ENCODE measurements at places on chromosomes 7 and 10.

- DNase-seq = no peak
Observed at GRCh38 chr7:156753229-156753560, 112.6 kb downstream of the RNF32 start.

DNA sequence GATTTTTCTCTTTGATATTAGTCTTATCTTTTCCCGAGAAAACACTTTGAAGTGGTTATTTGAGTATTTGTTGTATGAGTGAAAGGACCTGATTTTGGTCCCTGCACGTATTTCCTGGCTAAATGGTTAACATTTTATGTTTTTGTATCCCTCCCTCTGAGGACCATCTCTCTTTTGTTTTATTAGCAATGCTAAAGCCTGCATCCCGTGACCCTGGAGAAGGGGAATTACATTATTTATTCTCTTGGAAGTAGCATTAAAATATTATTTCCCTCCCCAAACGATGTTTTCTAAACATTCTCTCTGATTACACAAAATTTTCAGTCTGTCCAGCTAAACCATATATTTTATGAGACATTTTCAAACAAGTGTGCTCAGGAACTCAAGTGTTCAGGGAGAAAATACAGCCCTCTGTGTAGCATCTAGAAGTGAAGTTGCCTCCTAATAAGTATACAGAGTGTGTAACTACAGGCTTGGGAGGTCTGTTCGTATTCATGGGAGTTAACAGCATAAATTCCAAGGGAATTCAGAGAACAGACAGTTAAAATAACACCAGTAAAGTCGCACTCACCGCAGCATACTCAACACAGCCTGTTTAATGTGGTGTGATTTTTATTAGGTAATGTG, 163.8 kb upstream of the NPVF start:
- no peak for DNase-seq

- DNase-seq = no peak
Observed at GRCh38 chr10:2891073-2891769, 176.1 kb upstream of the PFKP start.

GRCh38 chr10:74293686-74294371, 142.8 kb downstream of the ADK start:
- DNase-seq = no peak

GRCh38 chr7:2732388-2732787, 44.4 kb downstream of the AMZ1 start:
- DNase-seq = no peak

DNA sequence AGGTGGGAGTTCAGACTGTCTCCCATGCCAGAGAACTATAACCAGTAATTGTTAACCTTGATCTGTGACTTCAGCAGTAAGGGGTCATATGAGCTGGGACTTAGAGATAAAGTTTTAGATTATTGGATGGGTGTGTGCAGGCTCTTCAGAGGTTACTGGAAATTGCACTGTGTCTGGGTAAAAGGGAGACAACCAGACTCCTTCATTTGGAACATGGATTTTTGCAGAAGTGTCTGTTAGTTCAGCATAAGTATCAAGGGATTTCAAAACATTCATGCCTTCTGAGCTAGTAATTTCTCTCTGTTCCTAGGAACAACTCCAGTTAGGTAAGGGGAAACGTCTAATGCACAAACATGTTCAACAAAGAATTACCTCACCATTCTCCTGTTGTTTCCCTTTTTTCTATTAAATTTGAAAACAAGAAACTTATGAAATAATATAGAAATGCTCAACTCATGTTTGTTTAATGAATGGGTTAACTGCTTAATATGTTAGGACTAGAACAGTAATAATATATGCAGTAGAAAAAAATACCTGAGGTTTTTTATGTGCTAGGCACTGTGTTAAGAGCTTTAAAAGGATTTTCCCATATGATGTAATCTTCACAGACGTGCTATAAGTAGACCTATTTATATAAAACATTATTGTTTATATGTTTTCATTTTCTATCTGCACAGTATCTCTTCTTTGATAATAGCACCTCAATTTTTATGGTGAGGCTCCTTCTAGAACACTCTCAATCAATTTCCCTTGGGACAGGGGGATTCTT, 233.0 kb downstream of the CACNA2D1 start:
- no peak for DNase-seq

DNA sequence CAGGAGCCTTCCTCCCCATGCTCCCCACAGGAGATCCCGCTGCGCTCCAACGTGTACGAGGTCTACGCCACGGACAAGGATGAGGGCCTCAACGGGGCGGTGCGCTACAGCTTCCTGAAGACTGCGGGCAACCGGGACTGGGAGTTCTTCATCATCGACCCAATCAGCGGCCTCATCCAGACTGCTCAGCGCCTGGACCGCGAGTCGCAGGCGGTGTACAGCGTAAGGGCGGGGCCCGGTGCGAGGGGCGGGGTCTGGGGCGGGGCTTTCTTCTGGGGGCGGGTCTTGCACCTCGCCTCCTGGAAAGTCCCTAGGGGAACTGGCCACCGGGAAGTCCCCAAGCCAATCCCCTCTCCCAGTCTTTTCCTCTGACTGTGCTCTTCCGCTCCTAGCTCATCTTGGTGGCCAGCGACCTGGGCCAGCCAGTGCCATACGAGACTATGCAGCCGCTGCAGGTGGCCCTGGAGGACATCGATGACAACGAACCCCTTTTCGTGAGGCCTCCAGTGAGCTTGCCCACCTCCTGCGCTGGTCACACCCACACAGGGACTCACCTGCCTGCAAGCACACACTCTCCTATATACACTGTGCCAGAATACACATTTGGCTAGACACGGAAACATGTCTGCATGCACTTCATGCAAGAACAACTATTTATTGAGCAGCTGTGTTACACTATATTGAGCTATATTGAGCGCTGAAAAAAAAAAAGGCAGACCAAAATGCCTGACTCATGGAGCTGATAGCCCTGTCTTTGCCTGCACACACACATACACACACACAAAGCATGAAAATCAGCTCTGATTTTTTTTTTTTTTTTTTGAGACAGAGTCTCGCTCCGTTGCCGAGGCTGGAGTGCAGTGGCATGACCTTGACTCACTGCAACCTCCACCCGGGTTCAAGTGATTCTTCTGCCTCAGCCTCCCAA, 32.7 kb upstream of the VSIR start:
- DNase-seq = no peak

DNA sequence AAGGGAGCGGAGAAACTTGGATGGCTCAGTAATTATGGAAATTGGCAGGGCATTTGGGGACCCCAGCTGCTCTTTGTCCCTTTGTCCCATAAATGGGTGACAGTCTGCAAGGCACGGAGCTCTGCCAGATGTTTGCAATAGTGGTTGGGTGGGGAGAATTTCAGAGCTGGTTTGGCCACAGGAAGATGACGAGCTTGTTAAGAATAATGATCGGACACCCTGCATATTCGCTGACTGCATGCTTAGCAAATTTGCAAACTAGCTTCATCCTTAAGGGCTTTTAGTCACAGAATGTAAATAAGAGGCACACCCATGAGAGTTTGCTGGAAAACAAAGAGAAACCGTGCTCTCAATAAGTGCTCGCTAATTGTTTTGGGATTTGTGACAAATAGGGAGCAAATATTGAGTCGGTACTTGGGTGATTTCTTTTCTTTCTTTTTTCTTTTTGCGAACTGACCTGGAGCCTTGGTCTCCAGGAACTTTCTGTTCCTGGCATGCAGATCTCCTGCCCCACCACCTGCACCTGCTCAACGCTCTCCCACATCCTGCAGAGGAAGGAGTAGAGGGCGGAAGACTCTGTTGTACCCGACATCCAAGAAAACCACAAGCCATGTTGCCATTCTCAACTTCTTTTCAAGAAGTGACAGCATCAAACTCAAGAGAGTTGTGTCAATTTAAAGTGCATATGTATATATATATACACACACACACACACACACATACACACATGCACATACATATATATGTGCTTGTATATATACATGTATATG, 238.9 kb downstream of the CAMK1D start:
- DNase-seq = no peak

GRCh38 chr10:102985811-102986210, 67.7 kb downstream of the CNNM2 start:
- no peak for DNase-seq

- no peak for DNase-seq
Observed at GRCh38 chr7:30932562-30932961, 20.9 kb downstream of the AQP1 start.

DNA sequence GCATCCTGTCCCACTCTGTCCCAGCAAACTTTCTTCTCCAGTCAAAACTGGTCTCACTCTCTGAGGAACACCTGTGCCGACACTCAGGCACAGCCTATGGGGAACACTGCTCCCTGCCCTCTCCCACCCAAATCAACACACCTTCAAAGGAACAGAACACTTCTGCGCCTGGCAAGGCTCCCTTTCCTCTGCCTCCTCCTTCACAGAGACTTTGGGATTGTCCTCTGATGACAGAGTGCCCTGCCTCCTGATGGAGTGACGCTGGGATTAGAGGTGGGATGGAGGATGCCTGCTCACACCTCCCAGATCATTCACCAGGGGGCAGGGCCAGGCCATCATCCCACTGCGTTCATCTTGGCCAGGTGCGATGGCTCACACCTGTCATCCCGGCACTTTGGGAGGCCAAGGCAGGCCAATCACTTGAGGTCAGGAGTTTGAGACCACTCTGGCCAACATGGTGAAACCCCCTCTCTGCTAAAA, 26.5 kb downstream of the KLF6 start:
- no peak for DNase-seq

DNA sequence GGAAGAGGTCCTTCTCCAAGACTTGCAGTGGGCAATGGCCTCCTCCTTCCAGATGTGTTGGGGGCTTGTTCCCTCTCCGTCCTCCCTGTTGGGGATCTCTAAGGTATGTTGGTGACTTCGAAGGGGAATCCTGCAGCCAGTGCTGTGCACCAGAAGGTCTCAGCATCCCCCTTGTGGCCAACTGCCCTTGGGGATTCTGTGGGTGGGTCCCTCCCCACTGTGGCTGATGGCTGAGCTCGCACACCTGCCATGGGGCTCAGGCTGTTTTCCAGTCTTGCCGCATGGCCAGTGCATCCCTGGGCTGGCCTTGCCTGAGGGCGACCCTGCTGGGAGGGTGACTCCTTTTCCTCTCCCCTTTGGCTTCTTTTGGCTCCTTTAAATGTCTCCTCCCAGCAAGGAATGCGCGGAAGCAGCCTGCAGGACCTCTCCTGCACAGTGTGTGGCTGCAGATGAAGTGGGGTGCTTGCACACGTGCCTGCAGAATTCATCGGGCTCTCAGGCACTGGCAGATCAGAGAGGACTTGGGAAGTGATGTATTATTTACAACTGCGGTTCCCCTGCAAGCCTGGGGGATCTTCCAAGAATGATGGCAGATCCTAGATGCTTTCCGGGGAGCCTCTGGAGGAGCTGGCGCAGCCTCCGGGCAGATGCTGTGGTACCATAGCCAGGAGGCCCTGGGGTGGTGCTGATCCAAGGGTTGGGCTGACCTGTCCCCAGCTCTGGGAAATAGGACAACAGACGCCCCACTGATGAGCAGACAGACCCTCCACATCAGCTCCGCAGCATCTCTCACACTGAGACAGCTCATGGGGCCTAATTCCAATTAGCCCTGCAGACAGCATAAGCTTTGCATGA, 410.0 kb downstream of the TCERG1L start:
- DNase-seq = no peak

- DNase-seq = no peak
Observed at GRCh38 chr10:501596-501995, 187.9 kb downstream of the DIP2C start.

DNA sequence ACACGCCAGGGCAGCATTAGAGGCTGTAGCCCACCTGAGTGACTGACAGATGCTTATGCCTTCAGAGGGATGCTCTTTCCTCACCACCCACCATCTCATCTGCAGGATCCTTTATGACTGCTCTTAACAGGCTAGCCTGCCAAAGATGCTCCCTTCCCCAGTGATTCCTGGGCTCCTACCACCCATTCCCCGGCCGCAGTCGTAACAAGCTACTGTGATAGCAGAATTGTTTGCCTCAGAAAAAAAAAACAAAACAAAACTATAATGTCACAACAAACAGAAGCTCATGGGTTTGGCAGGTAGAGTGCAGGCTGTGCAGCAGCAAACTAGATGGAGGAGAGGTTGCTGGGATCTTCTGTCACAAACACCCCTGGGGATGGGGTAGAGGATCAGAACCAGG, 343.9 kb upstream of the ZMIZ1 start:
- no peak for DNase-seq

DNA sequence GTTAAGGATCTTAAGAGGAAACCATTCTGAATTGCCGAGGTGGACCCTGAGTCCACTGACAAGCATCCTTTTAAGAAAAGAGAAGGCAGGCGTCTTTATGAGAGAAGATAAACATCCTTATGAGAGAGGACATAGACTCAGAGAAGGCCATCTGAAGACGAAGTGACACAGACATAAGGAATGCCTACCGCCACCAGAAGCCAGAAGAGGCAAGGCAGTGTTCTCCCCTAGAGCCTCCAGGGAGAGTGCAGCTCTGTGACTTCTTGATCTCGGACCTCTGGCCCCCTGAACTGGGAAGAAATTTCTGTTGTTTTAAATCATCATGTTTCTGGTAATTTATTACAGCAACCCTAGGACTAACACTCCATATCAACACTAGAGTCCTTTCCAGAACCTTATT, 25.2 kb upstream of the ING3 start:
- DNase-seq = no peak

- DNase-seq = no peak
Observed at GRCh38 chr7:113199841-113200240, 81.5 kb upstream of the SMIM30 start.

- DNase-seq = no peak
Observed at GRCh38 chr7:103129702-103130549, 19.0 kb downstream of the NAPEPLD start.

DNA sequence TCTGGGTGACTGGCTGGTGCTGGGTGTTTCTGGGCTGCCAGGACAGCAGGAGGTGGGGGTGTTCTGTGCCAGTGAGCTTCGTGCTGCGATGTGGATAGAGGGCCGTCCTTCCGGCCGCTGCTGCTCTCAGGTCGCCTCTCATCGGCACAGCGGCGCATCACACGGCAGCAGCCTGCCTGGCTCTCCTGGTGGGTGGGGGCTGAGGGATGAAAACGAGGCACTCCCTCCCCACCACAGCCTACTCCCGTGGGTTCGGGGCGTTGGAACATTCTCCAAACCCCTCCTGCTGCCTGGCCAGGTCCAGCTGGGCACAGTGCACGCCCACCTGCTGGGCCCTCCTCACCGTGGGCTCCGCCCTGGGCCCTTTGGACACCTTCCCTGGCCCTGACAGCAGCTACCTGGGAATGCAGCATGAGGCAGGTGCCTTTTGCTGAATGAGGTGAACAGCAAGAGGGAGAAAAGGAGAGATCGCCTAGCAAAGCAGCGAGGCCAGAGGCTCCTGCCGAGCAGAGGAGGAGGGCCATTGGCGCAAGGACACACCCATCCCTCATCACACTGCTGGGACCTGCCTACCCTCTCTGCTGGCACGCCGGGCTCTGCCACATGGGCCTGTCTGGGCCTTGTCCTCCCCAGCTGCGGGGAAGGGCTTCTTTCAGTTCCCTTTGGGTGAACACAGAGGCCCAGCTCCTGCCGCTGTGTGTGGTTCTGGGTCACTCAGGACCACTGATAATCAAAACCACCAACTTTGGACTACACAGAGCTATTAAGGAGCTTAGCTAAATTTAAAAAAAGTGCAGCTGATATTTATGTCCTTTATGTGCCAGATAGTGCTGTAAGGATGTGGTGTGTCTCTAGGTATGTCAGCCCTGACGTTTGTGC, 33.4 kb downstream of the INPP5A start:
- DNase-seq = no peak
